ENCODE measurements at places on chromosomes 6 and 20. TPM values are rescaled to one million over a fixed set of nuclear protein-coding genes. Genes with fewer than 3 reads are reported as not detected.

DNA sequence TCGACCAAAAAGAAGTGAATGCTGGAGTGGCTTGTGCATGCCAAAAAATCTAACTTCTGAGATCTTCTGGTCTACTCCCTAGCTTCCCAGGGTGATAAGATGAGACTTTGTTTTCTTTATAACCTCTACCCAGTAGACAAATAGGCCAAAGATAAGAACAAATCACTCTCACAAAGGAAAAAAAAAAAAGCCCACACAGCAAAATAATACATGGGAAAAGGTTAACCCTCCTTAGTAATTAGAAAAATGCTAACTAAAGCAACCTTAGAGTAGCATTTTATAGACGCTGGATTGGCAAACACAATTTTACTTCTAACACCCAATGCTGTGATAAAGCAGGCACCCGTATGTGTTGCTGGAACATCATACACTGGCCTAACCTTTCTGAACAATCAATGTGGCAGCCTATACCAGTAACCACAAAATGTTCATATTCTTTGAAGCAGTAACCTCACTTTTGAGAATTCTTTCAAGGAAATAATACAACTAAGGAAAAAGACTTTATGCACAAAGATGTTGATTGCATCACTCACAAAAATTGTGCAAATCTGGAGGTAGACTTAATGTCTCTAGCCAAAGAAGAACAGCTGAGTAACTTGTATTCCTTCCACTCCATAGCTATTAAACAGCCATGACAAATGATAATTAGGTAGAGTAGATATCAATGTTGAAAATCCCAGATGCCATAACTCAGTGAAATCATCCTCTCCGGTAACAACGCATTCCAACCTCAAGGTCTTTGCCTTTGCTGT, 116.3 kb upstream of the QKI start:
- no peak for DNase-seq

DNA sequence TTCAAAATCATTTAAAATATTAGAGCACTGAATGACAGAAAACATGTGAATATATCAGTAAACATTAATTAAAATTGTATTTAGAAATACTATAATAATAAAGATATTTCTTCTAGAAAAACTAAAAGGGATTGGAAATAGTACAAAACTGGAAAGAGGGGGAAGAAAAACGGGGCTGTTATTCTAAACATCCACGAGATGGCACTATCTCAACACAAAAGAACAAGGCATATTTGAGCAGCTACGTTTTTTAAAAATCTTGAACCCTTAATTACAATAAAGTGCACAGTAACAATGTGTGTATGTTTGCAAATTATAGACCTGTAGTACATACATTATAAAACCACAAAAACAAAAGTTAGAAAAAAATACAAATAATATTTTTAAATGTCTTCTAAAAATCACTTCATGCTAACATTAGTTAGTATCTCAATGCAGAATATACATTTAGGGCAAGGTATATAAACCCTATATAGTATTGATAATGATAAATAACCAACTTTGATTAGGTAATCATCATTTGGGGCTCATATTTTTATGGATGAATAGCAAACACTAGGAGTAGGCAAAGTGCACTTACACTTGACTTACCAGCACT, 42.5 kb upstream of the PNISR start:
- no peak for DNase-seq

GRCh38 chr6:133187657-133188453, 53.3 kb upstream of the EYA4 start:
- DNase-seq, result no peak

GRCh38 chr6:149176971-149177667, 140.4 kb upstream of the TAB2 start:
- no peak for DNase-seq

DNA sequence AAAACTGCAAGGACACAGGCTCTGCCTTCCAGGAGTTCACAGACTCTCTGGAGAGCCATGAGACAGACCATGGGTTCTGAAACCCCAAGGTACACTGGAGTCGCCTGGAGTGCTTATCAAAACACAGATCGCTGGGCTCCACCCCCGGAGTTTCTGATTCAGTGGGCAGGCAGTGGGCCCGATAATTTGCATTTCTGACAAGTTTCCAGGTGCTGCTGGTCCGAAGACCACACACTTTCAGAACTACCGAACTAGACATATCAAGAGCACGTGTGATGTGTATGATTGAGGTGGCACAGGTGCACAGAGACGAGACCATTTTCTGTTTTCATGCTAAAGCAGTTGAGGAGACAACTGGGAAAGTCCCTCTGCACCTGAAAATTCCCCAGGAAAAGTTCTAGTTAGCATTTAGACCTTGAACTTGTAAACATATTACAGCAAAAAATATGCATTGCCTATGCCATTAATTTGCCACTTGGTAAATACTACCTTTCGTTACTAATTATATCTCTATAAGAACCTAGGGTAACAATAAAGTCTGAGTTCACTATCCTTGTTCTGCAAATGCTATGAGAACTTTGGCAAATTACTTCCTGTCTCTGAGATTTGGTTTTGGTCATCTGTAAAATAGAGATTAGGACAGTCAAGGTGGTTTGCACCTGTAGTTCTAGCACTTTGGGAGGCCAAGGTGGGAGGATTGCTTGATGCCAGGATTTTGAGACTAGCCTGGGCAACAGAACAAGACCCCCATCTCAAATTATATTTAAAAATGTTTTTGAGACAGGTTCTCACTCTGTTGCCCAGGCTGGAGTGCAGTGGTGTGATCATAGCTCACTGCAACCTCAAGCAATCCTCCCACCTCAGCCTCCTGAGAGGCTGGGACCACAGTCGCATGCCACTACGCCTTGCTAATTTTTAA, 14.3 kb upstream of the PIM1 start:
- peak; percentile 31 for DNase-seq

- DNase-seq, result no peak
These were observed 148.6 kb upstream of the MAN1A1 start for GRCh38 chr6:119497988-119498727.

DNA sequence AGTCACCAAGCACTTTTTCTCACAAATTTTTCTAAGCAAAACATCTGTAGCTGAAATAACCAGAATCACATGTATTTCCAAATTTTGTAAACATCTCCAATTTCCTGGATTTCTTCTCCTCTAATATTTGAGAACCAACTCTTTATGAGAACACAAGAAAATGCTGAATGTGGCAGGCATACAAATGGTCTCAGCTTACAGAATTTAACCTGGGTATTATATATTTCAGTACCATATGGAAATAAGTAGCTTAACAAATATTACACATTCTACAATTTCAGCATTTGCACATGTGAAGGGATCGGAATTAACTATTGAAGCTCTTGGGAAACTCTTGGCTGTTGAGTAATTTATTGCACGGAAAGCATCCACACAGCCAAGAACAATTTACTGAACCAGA, 92.5 kb downstream of the TBXT start:
- no peak for DNase-seq

DNA sequence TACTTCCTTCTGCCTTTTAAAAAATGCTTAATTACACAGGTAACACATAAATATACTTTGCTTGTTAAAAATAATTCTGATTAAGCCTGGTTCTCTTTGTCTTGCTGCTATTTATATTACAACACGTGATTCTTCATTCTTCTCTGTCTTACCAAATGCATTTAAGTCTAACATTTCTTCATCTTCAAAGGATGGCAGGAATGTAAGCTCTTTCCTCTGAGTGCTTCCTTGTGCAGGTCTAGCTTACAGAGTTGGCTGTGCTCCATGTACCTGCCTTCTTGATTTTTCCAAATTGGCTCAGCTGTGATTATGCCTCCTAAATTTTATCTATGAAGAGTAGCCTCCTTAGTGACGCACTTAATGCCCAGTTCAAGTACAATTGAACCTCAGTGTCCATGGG, 44.4 kb downstream of the RNF144B start:
- no peak for DNase-seq

Gene ALDH5A1
- total RNA-seq, result 11.4 TPM

Gene GPR6
- total RNA-seq, result not detected

All from activated T-helper 2 cell treated with anti-CD3 and anti-CD28 coated beads, Interferon-gamma antibody, Interleukin-2, Interleukin-4, amounts not matched to agents 10 μg/mL and 5 μg/mL and 100 μg/mL, durations not matched to agents 14 hours and 24 hours and 36 hours (primary cell).